Stromal cell of bone marrow (primary cell): ENCODE measurements at places on chromosomes 6 and 20.

GRCh38 chr6:70129341-70129740 lies 173.5 kb downstream of the COL9A1 start:
- DNase-seq, result no peak

DNA sequence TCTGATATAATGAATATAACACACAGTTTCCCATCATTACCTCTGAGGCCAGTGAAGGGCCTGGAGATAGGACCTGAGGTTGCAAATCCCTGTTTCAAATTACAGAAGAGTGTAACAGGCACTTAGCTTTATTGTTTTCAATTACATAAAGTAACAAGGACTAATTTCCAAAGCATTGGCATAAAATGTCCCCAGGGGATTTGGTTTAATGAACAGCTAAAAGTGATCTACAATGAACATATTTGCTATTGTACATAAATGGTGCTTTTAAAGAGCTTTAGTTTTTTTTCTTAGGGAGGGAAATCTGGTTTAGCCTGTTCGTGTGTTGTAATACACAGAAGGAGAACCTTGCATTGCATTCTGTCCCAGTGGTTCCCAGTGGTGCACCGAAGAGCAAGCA lies 54.4 kb downstream of the HMGN3 start:
- no peak for DNase-seq

DNA sequence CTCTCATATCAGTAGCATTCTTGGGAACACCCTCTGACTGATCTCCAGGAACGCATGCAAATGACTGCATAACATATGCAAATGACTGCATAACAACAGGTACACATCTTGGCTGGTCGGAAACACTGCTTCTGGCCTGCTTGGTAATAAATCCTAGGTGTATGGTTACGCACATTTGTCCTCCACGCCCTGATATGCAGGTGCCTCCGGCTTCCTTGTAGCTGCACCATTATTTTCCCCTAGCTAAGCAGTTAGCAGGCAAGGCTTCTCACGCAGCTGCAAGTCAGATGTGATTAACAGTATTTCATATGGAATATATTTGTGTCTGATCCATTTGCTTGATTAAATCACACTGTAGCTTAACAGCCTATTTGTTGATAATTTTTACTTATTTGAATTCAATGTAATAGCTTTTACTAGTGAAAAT lies 5.9 kb downstream of the RPS6KA2 start:
- no peak for DNase-seq

GRCh38 chr6:32974016-32974333 lies 5.6 kb downstream of the BRD2 start:
- peak; percentile 37 for DNase-seq

DNA sequence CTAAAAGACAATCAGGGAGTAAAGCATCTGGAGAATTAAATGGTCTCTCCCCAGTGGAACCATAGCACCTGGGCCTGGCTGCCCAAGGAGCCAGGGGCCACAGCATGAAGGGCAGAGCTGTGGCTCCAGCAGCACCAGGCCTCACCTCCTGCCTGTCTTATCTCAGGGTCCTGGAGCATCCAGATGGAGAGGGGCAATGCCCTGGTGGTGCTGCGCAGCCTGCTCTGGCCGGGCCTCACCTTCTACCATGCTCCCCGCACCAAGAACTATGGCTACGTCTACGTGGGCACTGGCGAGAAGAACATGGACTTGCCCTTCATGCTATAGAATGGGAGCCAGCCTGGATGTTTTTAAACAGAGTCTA lies 17.0 kb downstream of the MRPS18A start:
- DNase-seq, result no peak

- peak; percentile 23 for DNase-seq
These were observed 32.5 kb downstream of the PRR18 start for GRCh38 chr6:166275714-166276166.

- DNase-seq, result no peak
These were observed 140.9 kb downstream of the GJA10 start for GRCh38 chr6:90035047-90035723.

GRCh38 chr6:20846602-20847028 lies 312.4 kb downstream of the CDKAL1 start:
- DNase-seq, result no peak

DNA sequence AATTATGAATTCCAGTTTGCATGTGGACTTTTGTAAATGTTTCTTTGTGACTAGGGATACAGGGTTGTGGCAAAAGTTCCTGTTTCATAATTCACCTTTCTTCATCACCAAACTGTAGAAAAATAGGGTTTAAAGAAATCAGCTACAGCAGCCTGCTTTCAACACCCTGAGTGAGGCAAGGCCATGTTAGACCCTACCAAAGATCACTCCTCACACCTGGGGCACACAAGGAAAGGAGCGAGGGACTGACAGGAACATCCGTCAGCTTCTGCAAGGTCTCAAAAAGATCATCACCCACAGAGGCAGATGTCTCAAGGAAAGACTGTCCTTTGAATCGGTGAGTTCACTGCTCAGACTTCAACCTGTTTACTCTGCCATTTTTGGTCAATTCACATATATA lies 10.5 kb upstream of the STX11 start:
- DNase-seq, result no peak

DNA sequence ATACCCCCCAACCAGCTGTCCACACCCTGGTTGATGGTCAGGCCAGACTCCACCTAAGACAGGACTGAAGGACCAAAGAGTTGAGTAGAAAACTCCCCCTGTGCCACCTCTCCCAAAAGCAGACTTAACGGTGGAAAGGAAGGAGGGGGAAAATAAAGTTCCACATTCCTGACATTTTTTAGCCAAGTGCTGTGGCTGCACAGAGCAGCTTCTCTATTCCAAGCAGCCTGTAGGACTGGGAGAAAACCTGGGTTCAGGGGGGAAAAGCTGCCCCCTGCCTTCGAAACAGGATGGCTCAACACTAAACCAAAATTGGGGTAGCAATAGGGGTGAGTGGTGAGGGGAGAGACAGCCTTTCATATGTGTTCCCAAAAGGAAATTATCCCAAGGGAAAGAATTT lies 3.6 kb downstream of the TRAM2 start:
- DNase-seq, result no peak

GRCh38 chr6:143772116-143773086 lies 70.7 kb upstream of the LTV1 start:
- DNase-seq, result no peak

DNA sequence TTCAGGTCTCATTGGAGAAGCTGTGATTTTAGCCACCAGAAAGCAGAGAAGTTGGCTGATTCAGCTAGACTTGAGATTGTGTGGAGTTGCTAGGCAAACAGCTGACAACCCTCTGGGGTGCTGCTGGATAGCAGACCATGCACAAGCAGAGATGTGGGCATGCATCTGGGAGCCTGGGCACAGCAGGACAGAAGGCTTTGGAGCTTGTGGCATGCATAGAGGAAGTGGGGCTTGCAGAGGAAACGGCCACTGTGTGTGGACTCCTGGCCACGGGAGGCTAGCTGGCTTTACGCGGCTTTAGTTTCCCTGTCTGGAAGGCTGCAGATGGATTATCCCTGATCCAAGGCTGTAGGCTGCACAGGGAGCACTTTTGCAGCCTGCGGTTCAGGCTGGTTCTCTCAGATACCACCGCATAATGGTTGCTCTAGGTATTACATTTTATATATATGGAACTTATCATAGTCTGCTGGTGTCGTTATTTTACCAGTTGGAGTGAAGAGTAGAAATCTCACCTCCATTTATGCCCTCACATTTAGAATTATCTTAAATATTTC lies 10.4 kb downstream of the ZNF831 start:
- DNase-seq, result no peak

GRCh38 chr20:2130062-2130591 lies 28.5 kb downstream of the STK35 start:
- no peak for DNase-seq

DNA sequence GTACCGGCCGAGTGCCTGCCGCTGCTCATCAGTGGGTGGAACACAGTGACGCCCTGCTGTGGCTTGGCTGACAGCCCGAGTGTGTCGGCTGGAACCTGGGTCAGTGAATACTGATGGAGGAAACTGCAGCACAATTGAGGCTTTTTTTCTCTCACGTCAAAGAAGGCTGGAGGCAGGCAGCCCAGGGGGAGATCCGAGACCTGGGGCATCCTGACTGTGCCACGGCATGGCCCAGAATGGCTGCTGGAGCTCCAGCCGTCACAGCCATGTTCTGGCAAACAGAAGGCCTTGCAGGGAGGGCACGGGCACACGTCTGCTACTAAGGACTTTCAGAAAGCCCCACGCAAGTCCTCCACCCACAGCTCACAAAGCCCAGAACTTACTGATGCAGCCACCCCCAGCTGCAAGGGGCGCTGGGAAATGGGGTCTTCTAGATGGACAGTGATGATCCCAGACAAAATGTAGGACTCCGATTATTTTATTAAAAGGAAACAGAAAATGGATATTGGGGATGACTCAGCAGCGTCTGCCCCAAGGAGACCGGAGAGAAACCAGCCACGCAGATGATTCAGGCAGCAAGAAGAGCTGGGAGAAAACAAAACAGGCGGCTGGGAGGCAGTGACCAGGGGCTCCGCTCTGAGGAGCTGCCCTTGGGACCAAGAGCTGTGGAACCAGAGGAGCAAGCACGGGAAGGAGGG lies 140.0 kb downstream of the TAF4 start:
- peak; percentile 13 for DNase-seq

- DNase-seq, result no peak
These were observed 41.1 kb upstream of the NKX2-2 start for GRCh38 chr20:21554985-21555384.

GRCh38 chr6:155077784-155078183 lies 82.7 kb downstream of the TIAM2 start:
- no peak for DNase-seq

DNA sequence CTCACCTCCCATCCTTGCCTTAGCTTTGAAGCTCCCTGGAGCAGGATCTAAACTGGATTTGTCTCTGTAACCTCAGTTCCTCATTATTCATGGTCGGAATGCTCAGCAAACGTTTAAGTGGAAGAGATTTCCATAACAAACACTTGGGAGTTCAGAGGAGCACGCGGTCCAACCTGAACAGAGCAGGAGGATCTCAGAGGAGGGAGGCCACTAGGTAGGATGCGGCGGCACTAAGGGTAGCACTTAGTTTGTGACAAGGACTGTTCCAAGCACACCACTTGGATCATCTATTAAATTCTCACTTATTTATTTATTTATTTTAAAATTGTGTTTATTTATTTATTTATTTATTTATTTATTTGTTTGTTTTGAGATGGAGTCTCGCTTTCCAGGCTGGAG lies 13.3 kb upstream of the CCN5 start:
- DNase-seq, result no peak

DNA sequence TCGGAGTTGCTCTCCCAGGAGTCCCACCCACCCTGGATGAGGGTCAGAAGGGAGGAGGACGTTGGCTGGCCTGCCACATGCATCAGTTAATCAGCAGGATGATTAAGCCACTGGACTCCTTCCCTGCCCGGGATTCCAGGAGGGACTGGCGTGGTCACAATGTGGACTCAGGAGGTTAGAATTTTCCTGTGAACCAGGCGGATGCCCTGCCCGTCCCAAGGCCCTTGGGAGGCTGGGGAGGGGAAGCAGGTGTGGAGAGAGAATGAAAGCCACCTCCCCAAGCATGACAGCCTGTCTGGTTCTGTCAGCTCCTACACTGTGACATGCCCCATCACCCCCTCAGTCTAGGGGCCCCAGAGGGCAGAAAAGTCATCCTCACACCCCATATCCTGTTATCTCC lies 11.6 kb upstream of the ITPR3 start:
- DNase-seq, result peak; percentile 74

DNA sequence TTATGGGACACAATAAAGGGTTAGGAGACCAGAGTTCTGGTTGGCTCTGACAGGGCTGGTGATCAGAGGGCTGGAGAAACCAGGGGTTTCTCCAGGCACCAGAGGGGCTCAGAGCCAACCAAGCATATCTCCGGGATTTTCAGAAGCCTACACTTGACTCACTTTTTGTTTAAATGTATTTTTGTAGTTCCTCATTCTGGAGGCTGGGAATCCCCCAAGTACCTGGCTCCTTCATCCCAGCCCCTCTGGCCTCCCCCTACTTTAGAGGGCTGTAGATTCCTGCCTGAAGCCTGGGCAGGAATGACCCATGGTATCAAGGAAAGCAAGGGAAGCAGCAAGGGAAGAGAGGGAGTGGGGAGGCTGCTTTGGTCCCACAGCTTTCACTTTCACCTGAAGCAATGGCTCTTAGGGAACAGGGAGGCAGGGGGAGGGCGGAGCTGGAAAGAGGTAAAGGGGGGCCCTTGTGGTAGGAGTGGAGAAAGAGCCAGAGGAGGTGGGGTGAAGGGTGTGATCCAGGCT lies 973 bp downstream of the CD40 start:
- DNase-seq, result no peak

GRCh38 chr20:46588532-46589511 lies 38.4 kb upstream of the OCSTAMP start:
- DNase-seq, result no peak

- peak; percentile 30 for DNase-seq
These were observed 129.8 kb upstream of the EDN1 start for GRCh38 chr6:12160326-12160725.

GRCh38 chr6:53095716-53096115 lies 30.5 kb downstream of the FBXO9 start:
- DNase-seq, result no peak

GRCh38 chr6:166989427-166990032 lies 9.7 kb upstream of the CEP43 start:
- DNase-seq, result no peak

GRCh38 chr6:106979435-106979884 lies 4.9 kb upstream of the CD24 start:
- peak; percentile 61 for DNase-seq

GRCh38 chr6:125117818-125118217 lies 35.8 kb upstream of the TPD52L1 start:
- DNase-seq, result no peak
